Activated CD4-positive, alpha-beta T cell treated with anti-CD3 and anti-CD28 coated beads, Interleukin-2, amount 10 ng/mL, durations not matched to agents 7 days and 5 days (primary cell): ENCODE measurements at places on chromosomes 2 and 18. TPM values are rescaled to one million over a fixed set of nuclear protein-coding genes. Genes with fewer than 3 reads are reported as not detected.

GRCh38 chr2:124025171-124025580, at the start of gene CNTNAP5:
Gene CNTNAP5, plus strand, starts transcription at chr2:124025287. Its CDS starts 364 bp downstream, at chr2:124025651.
- no peak within 1 kb of the TSS for H3K4me3 ChIP-seq
- no peak within 1 kb of the TSS for H3K27ac ChIP-seq
- H3K27me3 ChIP-seq = peaks cover 20% of the 10 kb centered on the region
- peak; percentile 36 for DNase-seq

- H3K27me3 ChIP-seq = peaks cover 3% of the 10 kb centered on the region
- peaks cover 2% of the 10 kb centered on the region for H3K36me3 ChIP-seq
- H3K4me3 ChIP-seq = no peak overlapping the region
These were observed 14.1 kb upstream of the CREB1 start for GRCh38 chr2:207515671-207516070.

DNA sequence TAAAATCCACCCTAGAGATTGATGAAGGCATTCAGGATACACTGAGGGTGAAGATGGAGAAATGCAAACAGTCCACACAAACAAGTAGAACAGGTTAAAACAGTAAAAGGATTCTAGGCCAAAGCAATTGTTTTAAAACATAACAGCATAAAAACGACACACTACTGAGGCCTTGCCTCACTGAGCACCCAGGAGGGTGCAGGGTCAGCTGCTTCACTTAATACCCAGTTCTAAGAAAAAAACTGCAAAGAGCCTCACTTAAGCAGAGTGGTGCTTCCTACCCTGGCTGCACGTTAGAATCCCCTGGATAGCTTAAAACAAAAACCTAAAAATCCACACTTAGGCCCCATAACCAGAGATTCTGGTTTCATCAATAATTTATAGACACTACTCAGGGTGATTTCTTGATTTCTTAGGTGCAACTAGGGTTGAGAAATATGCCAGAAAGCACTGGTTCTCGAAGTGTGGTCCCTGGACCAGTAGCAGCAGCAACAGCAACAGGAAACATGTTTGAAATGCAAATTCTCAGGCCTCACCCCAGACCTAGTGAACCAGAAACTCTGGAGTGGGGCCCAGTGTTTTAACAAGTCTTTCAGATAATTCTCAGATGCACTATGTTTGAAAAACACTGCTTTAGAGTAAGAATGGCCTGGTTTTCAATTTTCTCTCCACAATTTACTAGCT, 279.1 kb downstream of the ZEB2 start:
- no peak for DNase-seq
- H3K4me3 ChIP-seq = no peak overlapping the region
- H3K27me3 ChIP-seq = no peaks in the 10 kb centered on the region
- H3K36me3 ChIP-seq = peaks cover 1% of the 10 kb centered on the region
- H3K4me1 ChIP-seq = peaks cover 30% of the 10 kb centered on the region

DNA sequence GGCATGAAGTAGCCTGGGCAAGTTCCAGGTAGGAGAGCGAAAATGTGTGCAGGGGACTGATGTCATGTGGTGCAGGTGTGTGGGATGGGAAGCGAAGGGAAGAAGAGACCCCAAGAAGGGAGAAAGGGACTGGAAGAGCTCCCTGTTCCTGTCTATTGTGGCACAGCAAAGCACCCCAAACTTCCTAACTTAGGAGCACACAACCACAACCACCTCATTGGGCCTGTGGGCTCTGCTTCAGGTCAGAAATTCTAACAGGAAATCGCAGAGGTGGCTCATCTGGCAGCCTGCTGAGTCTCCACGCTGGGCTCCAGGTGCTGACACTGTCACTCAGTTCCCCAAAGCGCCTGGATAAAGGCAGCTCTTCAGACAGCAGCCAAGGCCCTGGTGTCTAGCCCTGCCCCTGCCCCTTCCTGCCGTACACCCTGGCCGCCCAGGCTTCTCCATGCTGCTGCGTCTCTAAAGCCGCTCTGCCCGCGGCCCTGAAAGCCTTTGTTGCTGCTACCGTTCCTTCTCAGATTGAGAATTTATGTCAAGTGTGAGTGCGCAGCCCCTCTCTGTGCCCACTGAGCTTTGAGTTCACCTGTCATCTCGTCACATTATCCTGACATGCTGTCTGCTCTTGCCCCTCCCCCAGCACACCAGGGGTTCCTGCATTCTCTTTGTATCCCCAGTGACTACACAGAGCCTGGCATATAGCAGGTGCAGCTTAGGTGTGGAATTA, 140.2 kb upstream of the BCL2L11 start:
- no peaks in the 10 kb centered on the region for H3K4me1 ChIP-seq
- H3K4me3 ChIP-seq = no peak overlapping the region
- DNase-seq = no peak

- no peaks in the 10 kb centered on the region for H3K4me1 ChIP-seq
- H3K27ac ChIP-seq = no peak overlapping the region
- no peak for DNase-seq
- H3K4me3 ChIP-seq = no peak overlapping the region
- no peaks in the 10 kb centered on the region for H3K36me3 ChIP-seq
These were observed 41.6 kb downstream of the TMEM17 start for GRCh38 chr2:62464221-62465007.

DNA sequence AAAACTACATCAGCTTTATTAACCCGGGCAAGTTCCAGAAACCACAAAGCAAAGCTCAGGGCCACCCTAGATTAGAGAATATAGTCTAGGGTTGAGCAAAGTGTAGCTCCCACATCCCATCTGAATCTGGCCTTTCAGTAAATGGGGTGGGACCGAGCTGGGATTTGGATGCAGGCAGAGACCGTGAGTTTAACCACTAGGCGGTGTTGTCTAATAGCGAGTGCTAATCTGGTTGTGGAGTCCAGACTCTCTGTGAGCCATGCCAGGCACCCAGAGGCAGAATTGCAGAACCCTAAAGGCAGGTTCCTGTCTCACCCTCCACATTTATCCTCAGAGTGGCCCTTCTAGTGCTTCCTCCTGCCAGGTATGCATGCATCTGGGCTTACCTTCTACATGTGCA, 435.9 kb downstream of the TSN start:
- no peaks in the 10 kb centered on the region for H3K4me1 ChIP-seq
- H3K27me3 ChIP-seq = peaks cover 4% of the 10 kb centered on the region
- H3K36me3 ChIP-seq = no peaks in the 10 kb centered on the region
- no peak overlapping the region for H3K27ac ChIP-seq
- DNase-seq = no peak

DNA sequence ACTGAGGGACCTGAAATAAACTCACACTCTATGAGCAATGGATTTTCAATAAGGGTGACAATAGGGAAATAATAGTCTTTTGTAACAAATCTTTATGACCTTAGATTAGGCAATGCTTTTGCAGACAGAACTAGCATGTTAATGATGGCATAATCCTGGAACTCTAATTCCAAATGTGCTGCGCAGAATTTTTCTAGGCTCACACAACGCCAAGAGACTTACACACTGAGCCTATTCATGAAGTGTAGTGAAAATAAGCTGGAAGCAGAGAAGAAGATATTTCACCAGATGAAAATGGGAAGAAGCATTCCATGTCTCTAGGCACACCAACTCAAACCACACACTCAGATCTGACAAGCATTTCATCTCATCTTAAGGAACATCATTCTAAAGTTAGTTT, 178.5 kb downstream of the L3MBTL4 start:
- no peak overlapping the region for H3K27ac ChIP-seq
- H3K36me3 ChIP-seq = no peaks in the 10 kb centered on the region
- no peak for DNase-seq
- H3K4me3 ChIP-seq = no peak overlapping the region
- no peaks in the 10 kb centered on the region for H3K27me3 ChIP-seq

DNA sequence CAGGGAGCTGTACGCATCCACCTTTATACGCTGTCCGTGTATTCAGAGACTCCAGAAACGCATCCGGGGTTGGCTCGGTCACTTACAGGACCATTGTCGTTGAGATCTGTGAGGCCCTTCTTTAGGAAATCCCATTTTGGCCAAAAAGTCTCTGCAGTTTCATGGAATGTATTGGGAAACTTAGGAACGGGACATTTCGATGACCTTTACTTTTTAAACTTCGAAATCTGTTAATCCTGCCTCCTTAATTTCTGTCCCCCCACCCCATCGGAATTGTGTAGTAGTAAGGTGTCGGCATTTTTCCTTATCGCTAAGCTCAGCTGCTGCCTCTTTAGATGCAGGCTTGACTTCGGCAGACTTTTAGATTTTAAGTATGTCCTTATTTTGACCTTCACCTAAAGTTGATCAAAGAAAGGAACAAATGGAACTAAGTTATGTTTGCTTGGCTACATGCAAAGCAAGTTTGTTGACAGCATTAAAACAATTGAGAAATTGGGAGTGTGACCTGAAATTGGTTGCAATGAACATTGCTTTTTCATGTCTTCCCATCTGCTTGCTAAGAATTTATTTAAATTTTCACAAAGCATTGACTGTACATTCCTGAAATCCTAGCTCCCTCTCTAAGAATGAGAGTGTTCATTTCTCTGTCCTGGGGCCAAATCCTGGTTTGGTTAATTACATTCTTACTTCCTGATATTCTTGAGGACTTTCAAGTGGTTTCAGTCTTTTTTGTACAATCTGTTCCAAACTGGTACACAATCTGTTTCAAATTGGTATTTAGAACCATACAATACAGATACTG, 884 bp upstream of the RAPH1 start:
- H3K27me3 ChIP-seq = peaks cover 61% of the 10 kb centered on the region
- H3K36me3 ChIP-seq = peaks cover 16% of the 10 kb centered on the region
- H3K4me1 ChIP-seq = peaks cover 28% of the 10 kb centered on the region

- H3K4me3 ChIP-seq = no peak overlapping the region
- no peaks in the 10 kb centered on the region for H3K4me1 ChIP-seq
- H3K36me3 ChIP-seq = no peaks in the 10 kb centered on the region
- no peak for DNase-seq
These were observed 90.1 kb upstream of the LRP1B start for GRCh38 chr2:142220901-142221300.

- no peak overlapping the region for H3K27ac ChIP-seq
- no peaks in the 10 kb centered on the region for H3K27me3 ChIP-seq
- H3K4me1 ChIP-seq = no peaks in the 10 kb centered on the region
- no peaks in the 10 kb centered on the region for H3K36me3 ChIP-seq
These were observed 113.3 kb upstream of the ZNF521 start for GRCh38 chr18:25465152-25465732.

- no peaks in the 10 kb centered on the region for H3K27me3 ChIP-seq
- H3K36me3 ChIP-seq = no peaks in the 10 kb centered on the region
- no peak overlapping the region for H3K4me3 ChIP-seq
- no peak for DNase-seq
- no peaks in the 10 kb centered on the region for H3K4me1 ChIP-seq
- H3K27ac ChIP-seq = no peak overlapping the region
These were observed 1875.2 kb upstream of the PIK3C3 start for GRCh38 chr18:40079786-40080185.

Gene NAT8
- total RNA-seq = not detected

Gene PROKR1
- total RNA-seq = not detected

Gene MERTK
- total RNA-seq = 0.21 TPM

Gene HRH4
- total RNA-seq = 0.07 TPM

Gene PIEZO2
- not detected for total RNA-seq
